ENCODE measurements at places on chromosomes 13 and 19.

- peak; percentile 96 for DNase-seq
These were observed 9.1 kb downstream of the NFIC start for GRCh38 chr19:3375221-3376090.

GRCh38 chr19:18751571-18751970 lies 39.5 kb downstream of the COMP start:
- no peak for DNase-seq

DNA sequence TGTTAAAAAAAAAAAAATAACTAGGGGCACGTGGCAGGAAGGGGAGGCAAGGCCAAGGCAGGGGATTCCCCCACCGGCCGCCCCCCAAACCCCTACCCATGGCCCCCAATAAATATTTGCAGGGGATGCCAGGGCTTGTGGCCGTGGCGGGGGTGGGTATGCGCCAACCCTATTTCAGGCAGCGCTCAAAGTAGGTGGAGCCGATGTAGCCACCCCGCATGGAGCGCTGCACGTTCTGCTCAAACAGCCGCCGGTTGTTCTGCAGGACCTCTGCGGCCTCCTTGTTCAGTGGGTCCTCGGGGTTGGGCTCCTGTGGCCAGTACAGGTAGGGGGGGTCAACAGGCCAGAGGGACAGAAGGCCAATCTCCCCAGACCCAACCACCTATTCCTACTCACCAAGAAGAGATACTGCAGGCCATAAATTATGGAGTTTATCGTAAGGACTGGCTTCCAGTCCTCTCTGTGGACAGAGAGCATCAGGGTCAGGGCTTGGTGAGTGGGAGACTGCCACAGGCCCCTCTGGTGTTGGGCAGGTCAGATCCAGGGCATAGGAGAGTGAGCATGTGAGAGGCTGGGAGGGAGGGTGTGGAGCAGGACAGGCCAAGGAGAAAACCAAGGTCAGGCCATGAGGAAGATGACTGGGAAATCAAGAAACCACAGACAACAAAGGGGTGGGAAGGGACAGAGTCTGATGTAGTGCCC lies 1.2 kb upstream of the CHMP2A start:
- DNase-seq: no peak

DNA sequence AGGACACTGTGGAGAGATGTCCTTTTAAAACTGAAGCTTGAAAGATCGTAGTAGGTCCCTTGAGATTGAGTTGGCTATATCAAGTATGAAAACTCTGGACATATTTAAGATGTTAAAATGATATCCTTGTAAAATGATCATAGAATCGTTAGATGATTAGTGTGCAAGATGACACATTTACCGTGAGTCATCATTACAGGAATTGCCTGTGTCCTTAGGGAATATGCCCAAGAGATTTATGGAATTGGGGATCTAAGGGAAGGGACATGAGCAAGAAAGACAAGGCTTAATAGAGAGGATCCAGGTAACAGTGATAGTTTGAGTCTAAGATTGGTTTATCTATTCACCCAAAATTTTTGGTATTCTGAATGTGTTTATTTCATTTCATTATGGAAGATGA lies 233.7 kb downstream of the GPC5 start:
- DNase-seq: no peak

DNA sequence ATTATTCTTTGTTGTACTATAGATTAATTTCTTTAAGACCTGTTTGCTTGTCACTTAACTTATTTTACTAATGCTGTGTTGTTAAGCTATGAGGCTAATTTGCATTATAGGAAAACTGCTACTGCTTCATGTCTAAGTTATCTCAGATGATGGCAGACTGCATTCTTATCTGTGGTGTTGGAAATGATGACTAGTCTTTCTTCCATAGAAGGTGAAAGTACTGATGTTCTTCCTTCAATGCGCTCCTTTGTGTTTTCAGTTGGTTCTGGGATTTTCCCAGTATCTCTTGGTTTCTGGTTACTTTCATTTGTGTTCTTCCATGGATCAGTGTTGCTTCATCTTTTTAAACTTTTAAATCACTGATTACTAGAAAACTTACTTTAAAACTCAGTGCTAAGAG lies 46.9 kb downstream of the TPP2 start:
- no peak for DNase-seq

GRCh38 chr19:2332341-2333026 lies 4.0 kb downstream of the SPPL2B start:
- DNase-seq: no peak

GRCh38 chr13:78147905-78148304 lies 229.3 kb upstream of the EDNRB start:
- DNase-seq: no peak

GRCh38 chr19:48738557-48739403 lies 1.6 kb downstream of the RASIP1 start:
- DNase-seq: peak; percentile 98
